Stimulated activated CD4-positive, alpha-beta T cell treated with anti-CD3 and anti-CD28 coated beads, Interleukin-4, amount 100 ng/mL, for 48 hours (primary cell): ENCODE measurements at places on chromosomes 5 and 9.

DNA sequence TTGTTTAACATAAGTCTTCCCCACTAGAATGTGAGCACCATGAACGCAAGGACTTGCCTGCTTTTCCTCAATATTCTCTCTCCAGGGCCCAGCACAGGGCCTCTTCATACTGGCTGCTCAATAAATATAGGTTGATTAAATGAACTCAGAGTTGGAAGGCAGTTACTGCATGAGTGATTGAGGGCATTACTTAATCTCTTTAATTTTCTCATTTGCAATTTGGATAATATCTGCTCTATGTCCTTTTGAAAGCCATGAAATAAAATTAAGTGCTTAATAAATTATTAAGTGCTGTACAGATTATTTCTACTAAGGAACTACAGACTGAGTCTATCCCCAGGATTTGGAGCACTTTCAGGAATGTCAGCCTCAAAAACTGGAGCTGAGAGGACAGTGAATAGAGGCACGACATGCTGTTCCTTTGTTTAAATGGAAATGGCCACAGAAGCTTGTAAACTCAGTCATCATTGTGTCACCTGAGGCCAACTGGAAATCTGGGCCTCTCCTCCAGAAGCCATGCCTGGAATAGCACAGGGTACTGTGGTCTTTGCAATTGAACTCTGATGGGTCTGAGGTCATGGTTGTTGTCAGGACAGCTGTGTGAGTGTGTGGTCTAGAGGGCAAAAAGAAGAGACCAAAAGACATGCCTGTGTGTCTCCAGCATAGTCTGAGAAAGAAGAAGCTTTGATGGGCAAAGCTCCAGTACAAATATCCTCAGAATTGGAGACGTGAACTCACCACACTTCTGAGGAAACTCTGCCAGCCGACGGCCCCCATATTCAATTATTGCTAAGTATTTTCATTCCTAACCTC is 86.1 kb downstream of the SH3TC2 start:
- no peak for DNase-seq

DNA sequence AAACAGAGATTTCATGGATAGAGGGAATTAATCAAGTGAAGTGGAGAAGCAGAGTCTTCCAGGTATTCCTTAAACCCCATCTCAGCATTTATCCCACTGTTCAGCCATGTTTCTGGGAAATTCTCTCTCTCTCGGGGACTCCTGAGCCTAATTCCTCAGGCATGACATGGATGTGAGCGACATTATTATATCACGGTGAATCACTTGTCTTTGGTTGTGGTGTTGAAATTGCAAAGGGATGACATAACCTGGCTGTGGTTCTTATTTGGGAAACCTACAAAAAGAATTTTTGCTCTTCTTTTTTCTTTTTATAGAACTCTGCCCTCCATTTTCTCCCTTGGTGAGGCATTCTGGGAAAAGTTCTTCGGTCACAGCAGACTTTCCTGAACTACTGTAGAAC is 457.9 kb upstream of the PTGER4 start:
- DNase-seq: no peak

DNA sequence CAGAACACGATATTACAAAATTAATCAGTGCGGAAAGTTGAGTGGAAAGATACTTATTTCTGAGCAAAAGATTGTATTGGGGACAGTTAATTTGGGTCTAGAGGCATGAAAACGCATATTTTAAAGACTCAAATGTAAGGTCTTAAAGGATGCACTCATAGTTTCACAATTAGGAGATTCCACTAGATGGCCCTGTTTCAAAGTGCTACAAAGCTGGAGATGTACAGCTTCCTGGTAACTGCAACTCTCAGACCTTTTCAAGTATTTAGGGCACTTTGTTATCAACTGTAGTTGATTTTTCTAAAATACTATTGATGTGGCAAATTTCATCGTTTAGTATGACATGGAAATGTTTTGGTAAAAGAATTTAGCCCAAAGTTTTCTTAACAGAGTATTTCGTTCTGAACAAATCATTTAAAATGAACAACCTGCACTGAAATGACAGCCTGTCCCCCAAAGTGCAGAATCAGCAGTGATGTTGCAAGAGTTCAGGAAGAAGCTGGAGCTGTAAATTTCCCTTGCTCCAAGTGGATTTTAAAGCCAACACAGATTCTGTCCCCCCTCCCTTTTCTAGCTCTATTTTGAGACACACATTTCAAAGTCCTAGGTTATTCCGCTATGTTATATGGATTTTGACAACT is 16.2 kb upstream of the NDUFB6 start:
- DNase-seq: no peak

DNA sequence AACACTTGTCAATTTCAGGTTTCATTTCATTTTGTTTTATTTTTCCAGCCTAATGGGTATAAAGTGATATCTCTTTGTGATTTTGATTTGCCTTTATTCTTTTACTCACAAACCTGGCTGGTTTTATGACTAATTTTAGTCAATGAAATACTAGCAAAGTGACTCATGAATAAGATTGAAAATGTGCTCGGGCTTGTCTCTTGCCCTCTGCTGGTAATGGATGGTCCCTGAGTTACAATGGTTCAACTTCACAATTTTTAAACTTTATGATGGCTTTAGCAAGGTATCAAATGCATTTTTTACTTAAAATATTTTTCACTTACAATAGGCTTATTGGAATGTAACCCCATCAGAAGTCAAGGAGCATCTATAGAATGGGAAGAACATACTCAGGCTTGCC is 431.4 kb upstream of the CCNG1 start:
- no peak for DNase-seq

DNA sequence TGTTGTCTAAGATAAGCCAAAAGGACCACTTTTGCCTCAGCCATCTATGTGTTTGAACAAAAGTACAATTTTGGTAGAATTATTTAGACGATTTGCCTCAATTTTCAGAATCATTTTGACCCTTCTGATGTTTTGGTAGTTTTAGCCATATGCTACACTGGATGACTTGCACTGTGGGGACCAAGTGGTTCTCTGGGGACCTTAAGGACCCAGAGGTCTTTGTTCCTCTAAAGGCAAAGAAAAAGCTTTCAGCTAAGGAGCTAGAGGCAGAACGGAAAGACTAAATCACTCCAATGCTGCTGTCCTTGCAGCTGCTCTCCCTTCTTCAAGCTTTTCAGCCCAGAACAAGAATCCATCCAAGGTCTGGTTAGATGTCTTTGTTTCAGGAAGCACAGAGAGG is 51.0 kb upstream of the APC start:
- DNase-seq: no peak

- no peak for DNase-seq
Observed at GRCh38 chr5:173537228-173537627, 79.2 kb downstream of the BOD1 start.

GRCh38 chr5:111636736-111637135 is 120.3 kb downstream of the NREP start:
- no peak for DNase-seq

DNA sequence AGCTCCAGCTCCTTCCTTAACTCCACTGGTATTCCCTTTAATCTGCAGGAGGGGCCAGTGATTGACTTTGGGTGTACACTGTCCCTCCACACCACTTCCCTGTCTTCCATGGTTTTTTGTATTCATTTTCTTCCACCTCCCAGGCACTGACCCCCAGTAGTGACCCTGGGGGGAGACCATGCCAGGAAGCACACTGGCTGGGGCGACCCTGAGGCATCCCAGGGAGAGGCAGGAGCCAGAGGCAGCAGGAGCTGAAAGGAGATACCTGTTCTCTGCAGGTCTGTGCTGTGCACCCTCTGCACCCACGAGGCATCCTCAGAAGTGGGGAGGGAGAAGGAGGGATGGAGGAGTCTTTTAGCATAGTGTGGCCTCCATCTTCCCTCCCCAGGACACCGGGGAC is 27.6 kb downstream of the IRX4 start:
- no peak for DNase-seq

DNA sequence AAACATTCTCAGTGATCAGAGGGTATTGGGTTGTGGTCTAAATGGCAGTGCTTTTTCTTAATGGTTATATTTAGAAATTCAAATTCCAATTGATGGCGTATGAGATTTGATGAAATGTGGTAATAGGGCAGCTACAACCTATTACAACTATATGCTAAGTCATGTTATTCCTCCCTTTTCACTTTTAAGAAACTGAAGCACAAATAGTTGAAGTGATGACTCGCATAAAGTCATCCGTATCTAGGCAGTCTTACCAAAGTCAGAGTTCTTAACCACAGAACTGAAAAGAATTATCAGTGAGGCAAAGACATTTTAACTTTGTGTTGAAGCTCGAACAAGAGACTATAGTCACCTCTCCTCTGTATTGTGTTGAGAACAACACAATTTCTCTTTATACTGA is 28.2 kb downstream of the C9orf152 start:
- no peak for DNase-seq

- DNase-seq: no peak
Observed at GRCh38 chr9:29066141-29066640, 1492.9 kb upstream of the C9orf72 start.

DNA sequence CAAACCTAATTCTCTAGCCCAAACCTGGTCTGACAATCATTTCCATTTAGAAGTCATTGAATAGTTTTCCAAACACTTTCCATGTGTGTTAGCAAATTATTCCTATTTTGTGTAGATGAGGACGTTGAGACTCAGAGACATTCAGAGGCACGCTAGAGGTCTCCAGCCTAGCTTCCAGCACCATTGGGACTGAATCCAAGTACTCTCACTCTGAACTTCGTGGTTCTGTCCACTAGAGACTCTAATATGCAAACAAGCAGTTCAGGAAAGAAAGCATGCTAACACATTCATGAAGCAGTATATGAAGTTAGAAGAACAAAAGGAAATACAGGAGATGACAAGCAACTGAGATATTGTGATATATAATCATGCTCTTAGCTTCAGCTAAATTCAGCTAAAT is 354.8 kb downstream of the NTRK2 start:
- DNase-seq: no peak

- DNase-seq: no peak
Observed at GRCh38 chr5:56456002-56456401, 222.9 kb upstream of the ANKRD55 start.

DNA sequence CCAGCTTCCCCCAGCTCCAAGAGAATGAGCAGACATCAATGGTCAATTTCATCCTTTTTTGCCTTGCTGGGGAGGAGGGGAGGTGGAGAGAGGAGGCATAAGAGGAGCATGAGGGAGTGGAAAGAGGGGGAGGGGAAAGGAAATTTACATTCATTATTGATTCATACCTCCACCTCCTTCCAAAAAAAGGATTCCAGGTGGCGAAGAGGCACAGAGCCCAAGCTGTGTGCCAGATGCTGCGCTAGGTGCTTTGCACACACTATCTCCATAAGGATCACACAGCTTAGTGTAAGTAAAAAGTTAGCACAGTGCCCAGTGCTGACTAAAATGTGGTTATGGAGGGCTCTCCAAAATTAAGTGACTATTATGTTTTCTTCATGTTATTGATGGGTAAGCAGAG is 11.0 kb downstream of the ASTN2 start:
- DNase-seq: no peak

- no peak for DNase-seq
Observed at GRCh38 chr5:53922508-53923498, 362.4 kb downstream of the NDUFS4 start.

GRCh38 chr5:88145611-88146467 is 122.8 kb downstream of the TMEM161B start:
- DNase-seq: no peak

DNA sequence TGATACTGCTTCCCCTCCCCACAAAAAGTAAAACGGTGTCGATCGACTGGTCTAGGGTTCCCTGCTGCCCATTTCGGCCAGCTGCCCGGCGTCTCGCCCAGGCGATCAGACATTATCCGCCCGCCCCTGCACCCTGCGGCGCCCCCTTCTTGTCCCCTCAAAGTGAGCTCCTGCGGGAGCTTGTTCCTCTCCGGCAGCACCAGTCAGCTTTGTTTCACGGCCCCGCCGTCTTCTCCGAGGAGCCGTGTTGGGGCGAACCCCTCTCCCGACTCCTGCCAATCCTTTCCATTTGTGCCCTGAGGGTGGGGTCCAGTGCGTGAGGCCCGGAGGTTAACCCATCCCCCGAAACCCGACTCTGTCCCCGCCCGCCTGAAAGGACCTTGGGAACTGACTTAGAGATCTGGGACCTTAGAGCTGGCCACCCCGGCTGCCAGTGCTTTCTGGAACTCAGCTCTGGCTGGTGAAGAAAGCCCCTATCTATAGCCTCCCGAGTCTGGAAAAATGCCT is 518 bp downstream of the UBE2B start:
- DNase-seq: peak; percentile 18

DNA sequence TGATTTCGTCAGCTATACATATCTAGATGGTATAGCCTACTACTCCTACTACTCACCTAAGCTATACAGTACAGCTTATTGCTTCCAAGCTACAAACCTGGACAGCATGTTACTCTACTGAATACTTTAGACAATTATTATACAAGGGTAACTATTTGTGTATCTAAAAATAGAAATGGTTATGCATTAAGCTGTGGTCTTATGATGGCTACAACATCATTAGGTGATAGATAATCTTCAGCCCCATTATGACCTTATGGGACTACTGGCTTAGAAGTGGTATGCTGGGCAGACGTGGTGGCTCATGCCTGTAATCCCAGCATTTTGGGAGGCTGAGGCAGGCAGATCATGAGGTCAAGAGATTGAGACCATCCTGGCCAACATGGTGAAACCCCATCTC is 40.2 kb downstream of the CERT1 start:
- no peak for DNase-seq

DNA sequence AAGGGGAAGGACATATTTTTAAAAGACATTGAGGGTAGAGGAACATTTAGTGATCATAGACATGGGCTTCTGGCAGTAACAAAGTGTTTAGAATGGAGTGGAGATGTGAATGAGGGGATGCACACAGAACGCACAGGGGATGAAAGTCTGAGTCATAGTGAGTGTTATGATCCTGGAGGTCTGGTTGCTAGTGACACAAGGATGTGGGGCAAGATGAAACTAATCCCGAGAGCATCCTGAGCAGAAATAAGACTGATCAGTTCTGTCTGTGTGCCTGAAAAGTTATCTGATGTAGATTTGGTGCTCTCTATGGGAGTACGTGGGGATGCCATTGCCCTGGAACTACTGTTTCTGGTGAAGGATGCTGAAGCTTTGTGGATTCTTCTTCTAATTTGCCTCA is 141.1 kb downstream of the CHSY3 start:
- DNase-seq: no peak

DNA sequence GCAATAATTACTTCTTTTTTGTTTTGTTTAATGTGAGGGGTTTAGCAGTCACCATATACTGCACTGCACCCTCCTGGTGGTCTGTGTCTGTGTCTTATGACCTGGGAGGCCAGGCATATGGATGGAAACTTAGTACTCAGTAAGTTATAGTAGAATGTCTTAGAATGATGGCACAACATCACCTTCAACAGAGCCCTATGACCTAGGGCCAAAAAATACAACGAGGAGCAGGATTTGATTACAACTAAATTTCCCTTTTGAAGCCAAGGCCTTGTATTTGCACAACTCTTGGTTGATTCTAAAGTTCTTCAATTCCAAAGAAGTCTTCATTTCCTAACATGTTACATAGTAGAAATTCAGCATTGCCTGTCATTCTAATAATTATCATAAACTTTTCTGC is 422.1 kb upstream of the PIK3R1 start:
- no peak for DNase-seq

- no peak for DNase-seq
Observed at GRCh38 chr5:77046416-77047073, 16.3 kb downstream of the AGGF1 start.

GRCh38 chr5:1772634-1773033 is 27.0 kb downstream of the MRPL36 start:
- DNase-seq: no peak

- DNase-seq: no peak
Observed at GRCh38 chr5:119750887-119751733, 121.8 kb downstream of the FAM170A start.
